ENCODE measurements at places on chromosomes 2 and 18. TPM values are rescaled to one million over a fixed set of nuclear protein-coding genes. Genes with fewer than 3 reads are reported as not detected.

Gene MEP1B
- total RNA-seq = 0.18 TPM

Gene STARD6
- total RNA-seq = not detected

Gene IL1F10
- not detected for total RNA-seq

DNA sequence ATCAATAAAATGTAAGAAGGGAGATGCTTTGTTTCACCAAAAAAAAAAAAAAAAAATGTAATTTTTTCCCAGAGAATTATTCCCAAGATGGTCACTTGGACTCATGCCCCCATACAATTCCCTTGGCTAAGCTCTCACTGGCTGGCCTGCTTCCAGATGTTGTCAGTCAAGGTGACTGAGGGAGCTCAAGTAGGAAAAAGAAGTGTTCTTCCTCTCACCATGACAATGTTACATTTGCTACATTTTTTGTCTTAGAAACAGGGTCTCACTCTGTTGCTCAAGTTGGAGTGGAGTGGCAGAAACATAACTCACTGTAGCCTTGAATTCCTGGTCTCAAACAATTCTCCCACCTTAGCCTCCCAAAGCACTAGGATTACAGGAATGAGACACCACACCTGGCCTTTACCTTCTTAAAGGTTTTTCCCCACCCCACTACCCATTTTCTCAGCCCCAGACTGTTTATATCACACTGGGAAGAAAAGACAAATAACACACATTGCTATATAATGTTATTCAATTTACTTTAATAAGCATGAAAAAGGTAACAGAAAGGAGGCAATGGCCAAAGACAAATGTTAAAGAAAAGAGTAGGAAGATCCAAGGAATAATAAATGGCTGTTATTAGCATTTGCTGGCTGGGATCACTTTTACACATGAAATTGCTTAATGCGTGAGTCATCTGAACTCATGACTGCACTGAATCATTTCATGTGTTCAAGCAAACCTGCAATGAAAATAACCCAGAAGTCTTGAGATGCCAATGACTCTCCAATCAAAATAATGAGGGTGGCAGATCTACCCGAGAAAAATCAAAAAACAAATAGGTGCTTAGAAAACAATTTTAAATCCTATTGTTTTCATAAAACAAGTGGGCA lies 45.2 kb downstream of the ACVR1 start:
- H3K4me1 ChIP-seq = peaks cover 25% of the 10 kb centered on the region
- H3K4me3 ChIP-seq = no peak overlapping the region
- no peak for DNase-seq
- peaks cover 1% of the 10 kb centered on the region for H3K36me3 ChIP-seq
- H3K27me3 ChIP-seq = no peaks in the 10 kb centered on the region
- H3K27ac ChIP-seq = peak overlapping the region; percentile 78

DNA sequence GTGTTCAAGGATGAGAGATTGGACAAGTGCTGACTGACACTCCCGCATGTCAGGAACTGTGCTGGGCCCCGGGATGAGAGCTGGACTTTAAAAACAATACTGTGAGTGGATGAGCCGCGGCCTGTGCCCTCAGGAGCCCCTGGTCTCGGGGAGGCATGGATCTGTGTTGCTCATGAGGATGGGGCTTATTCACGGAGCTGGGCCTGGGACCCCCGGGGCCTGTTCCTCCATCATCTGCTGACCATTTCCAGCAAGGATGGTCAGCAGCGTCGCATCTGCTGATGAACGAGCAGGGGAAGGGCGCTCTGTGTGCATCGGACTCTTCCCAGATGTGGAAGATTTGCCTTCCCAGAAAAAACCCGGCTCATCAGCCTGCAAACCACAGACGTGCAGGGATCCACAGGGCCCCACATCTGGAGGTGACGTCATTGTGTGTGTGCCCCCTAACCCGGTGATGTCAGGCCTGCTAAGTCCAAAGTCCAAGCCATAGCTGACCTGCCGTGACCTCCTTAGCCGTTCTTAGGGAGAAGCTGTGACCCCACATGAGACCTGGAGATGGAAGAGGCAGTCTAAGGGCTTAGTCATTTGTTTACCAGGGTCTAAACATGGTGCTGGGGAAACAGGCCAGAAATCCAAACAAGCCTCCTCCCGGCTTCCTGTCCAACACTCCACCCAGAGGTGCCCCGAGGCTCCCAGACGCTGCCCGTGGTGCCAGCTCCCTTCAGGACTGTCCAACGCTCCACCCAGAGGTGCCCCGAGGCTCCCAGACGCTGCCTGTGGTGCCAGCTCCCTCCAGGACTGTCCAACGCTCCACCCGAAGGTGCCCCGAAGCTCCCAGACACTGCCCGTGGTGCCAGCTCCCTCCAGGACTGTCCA lies 143.9 kb downstream of the PXDN start:
- no peak overlapping the region for H3K27ac ChIP-seq
- H3K4me1 ChIP-seq = no peaks in the 10 kb centered on the region
- H3K4me3 ChIP-seq = no peak overlapping the region
- H3K27me3 ChIP-seq = no peaks in the 10 kb centered on the region
- no peak for DNase-seq
- H3K36me3 ChIP-seq = no peaks in the 10 kb centered on the region

GRCh38 chr2:220165401-220165800 lies 538.0 kb downstream of the SLC4A3 start:
- no peak overlapping the region for H3K27ac ChIP-seq
- no peak for DNase-seq
- H3K4me3 ChIP-seq = no peak overlapping the region
- H3K27me3 ChIP-seq = no peaks in the 10 kb centered on the region
- H3K4me1 ChIP-seq = no peaks in the 10 kb centered on the region

DNA sequence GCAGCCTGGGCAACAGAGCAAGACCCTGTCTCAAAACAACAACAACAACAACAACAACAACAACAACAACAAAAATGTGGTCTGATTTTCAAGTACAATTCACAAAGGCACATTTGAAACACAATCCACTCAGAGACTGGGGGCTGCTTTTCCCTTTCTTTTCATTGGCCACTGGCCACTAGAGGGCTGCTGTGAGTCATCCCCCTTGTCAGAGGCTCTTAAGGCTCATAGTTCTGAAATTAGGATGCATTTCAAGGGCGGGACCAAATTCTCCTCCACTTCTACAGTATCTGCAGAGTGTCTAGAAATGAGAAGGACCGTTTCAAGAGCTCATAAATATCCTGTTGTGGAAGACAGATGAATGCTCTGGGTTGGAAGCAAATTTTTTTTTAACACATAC lies 285.4 kb downstream of the NRXN1 start:
- DNase-seq = no peak
- H3K4me3 ChIP-seq = no peak overlapping the region
- peaks cover 16% of the 10 kb centered on the region for H3K4me1 ChIP-seq
- H3K36me3 ChIP-seq = no peaks in the 10 kb centered on the region
- H3K27me3 ChIP-seq = no peaks in the 10 kb centered on the region
- H3K27ac ChIP-seq = no peak overlapping the region

DNA sequence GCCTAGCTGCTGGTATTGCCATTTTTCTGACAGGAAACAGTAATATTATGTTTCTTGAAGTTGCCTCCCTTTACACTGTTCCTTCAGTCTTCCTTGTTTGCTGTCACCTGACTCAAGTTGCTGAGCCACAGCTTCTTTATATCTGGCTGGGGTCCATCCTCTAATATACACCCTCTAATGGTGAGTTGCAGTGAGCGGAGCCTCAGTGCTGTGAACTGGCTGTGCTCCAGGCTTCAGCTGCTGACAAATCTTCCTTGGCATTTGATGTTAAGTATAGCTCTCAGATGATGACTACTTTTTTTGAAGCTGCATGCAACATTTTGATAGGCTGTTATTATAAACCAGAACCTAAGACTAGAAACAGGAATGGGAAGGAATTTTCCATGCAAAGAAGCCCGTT lies 366.7 kb downstream of the NUP35 start:
- DNase-seq = no peak
- H3K36me3 ChIP-seq = no peaks in the 10 kb centered on the region
- H3K27ac ChIP-seq = peak overlapping the region; percentile 15
- no peak overlapping the region for H3K4me3 ChIP-seq
- no peaks in the 10 kb centered on the region for H3K27me3 ChIP-seq

- no peak for DNase-seq
- H3K4me3 ChIP-seq = no peak overlapping the region
- H3K27ac ChIP-seq = peak overlapping the region; percentile 55
- H3K4me1 ChIP-seq = peaks cover 28% of the 10 kb centered on the region
These were observed 102.3 kb upstream of the SMAD7 start for GRCh38 chr18:49052891-49053644.

- H3K36me3 ChIP-seq = no peaks in the 10 kb centered on the region
- H3K27ac ChIP-seq = peak overlapping the region; percentile 18
- H3K27me3 ChIP-seq = peaks cover 45% of the 10 kb centered on the region
These were observed 14.8 kb upstream of the IMP4 start for GRCh38 chr2:130327703-130328527.

- H3K36me3 ChIP-seq = no peaks in the 10 kb centered on the region
- H3K4me3 ChIP-seq = no peak overlapping the region
- no peak for DNase-seq
- peaks cover 24% of the 10 kb centered on the region for H3K4me1 ChIP-seq
- peaks cover 2% of the 10 kb centered on the region for H3K27me3 ChIP-seq
These were observed 201.2 kb downstream of the CTIF start for GRCh38 chr18:48740068-48740440.

DNA sequence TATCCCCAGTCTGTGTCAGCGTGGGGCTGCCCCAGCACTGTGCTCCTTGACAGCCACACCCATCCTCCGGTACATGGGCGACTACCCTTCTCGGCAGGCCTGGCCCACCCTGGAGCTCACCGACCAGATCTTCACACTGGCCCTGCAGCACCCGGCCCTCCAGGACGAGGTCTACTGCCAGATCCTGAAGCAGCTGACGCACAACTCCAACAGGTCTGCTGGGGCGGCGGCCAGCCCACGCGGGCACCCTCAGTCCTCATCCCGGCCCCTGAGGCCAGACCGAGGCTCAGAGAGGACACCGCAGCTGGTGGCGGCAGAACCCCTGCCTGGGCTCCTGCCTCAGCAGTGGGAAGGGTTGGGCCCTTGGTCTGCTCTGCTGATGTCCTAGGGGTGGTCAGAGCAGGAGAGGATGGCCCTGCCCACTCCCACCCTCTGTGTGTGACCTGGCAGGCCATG lies 14.4 kb upstream of the GPR17 start:
- no peaks in the 10 kb centered on the region for H3K36me3 ChIP-seq
- H3K4me3 ChIP-seq = no peak overlapping the region
- no peak overlapping the region for H3K27ac ChIP-seq
- no peaks in the 10 kb centered on the region for H3K4me1 ChIP-seq
- peaks cover 3% of the 10 kb centered on the region for H3K27me3 ChIP-seq

DNA sequence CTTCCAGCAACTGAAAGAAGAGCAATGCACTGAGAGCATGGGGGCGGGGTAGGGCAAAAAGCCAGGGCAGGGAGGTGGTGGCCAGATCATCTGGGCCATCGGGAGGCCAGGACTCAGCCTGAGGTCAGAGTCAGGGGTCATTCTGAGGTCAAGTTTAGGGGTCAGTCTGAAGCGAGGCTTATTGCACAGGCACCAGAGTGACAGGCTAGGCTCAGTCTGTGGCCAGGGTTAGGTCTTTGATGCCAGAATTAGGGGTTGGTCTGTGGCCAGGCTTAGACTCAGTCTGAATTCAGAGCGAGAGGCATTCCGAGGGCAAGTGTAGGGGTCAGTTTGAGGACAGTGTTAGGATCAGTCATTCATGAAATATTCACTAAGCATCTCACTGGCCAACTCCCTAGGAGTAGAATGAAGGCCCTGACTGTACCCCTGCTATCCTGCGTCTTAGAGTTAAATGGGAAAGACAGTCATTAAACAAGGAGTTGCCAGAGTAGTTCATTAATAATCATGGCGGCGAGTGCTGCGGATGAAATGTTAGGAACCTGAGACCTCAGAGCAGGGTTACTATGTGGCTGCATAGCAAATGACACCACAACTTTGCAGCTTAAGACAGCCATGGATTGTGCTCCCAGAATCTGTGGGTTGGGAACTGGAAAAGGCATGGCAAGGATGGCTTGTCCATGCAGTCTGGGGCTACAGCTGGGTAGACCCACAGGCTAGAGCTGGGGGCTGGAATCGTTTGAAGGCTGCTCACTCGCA lies 198.7 kb downstream of the CYP26B1 start:
- H3K36me3 ChIP-seq = no peaks in the 10 kb centered on the region
- no peaks in the 10 kb centered on the region for H3K27me3 ChIP-seq
- peaks cover 44% of the 10 kb centered on the region for H3K4me1 ChIP-seq
- DNase-seq = no peak
- H3K27ac ChIP-seq = no peak overlapping the region

DNA sequence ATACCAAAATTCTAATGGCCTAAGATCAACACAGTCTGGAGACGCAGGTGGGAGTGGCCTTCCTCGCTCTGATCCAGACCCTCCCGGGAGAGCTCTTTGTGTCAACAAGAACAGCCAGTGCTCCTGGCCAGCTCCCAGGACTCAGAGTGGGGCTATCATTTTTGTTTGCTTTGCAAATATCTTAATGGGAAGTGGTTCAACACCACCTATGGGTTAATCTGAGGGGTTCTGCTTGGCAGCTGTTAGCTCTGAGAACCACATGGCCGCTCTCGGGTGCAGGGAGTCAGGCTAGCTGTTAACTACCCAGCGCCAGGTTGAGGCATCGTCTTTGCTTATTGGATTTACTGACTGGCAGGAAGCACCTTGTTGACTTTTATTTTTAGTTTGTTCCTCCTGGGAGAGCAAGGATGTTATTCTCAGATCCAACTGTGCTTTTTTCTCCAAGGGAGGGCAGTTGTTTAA lies 184.8 kb upstream of the SP5 start:
- peak overlapping the region; percentile 17 for H3K27ac ChIP-seq
- H3K36me3 ChIP-seq = peaks cover 2% of the 10 kb centered on the region
- peaks cover 27% of the 10 kb centered on the region for H3K4me1 ChIP-seq
- H3K27me3 ChIP-seq = no peaks in the 10 kb centered on the region
- no peak for DNase-seq

DNA sequence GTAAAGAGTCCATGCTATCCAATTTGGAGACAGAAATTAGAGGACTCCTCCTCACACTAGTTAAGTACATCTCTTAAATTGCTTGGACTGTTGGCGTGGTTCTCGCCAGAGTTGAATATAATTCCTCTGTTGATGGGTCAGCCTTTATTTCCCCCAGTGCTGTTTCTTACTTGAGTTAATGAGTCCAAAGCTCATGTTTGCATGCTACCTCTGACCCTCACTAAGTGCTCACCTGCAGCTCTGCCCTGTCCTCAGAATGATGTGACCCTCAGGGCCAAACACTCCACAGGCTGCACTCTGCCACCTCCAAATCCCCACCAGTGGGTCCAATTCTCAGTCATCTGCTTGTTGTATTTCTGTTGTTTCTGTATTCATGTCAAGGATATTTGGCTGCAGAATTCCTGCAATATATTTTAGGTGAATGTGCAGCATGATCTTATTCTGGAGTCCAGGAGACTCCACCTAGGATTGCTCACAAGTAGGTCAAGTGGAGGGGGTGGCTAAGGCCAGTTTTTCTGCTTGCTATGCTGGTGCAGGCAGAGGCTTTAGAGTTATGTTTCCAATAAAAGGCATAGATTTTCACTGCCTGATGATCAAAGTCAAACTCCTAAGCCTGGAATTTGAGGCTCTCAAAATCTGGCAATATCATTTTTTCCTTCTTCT lies 37.8 kb downstream of the RDH14 start:
- peaks cover 6% of the 10 kb centered on the region for H3K27me3 ChIP-seq
- no peak overlapping the region for H3K27ac ChIP-seq
- DNase-seq = no peak
- H3K4me1 ChIP-seq = peaks cover 33% of the 10 kb centered on the region

GRCh38 chr2:99708231-99708630 lies 218.4 kb upstream of the REV1 start:
- H3K36me3 ChIP-seq = no peaks in the 10 kb centered on the region
- no peak for DNase-seq
- H3K27me3 ChIP-seq = no peaks in the 10 kb centered on the region
- peaks cover 54% of the 10 kb centered on the region for H3K4me1 ChIP-seq
- H3K4me3 ChIP-seq = no peak overlapping the region
- peak overlapping the region; percentile 76 for H3K27ac ChIP-seq

GRCh38 chr2:158182676-158183295 lies 81.1 kb downstream of the UPP2 start:
- no peak overlapping the region for H3K27ac ChIP-seq
- H3K4me3 ChIP-seq = no peak overlapping the region
- H3K36me3 ChIP-seq = no peaks in the 10 kb centered on the region
- H3K4me1 ChIP-seq = peaks cover 13% of the 10 kb centered on the region
